ENCODE measurements at places on chromosomes 4 and X.

DNA sequence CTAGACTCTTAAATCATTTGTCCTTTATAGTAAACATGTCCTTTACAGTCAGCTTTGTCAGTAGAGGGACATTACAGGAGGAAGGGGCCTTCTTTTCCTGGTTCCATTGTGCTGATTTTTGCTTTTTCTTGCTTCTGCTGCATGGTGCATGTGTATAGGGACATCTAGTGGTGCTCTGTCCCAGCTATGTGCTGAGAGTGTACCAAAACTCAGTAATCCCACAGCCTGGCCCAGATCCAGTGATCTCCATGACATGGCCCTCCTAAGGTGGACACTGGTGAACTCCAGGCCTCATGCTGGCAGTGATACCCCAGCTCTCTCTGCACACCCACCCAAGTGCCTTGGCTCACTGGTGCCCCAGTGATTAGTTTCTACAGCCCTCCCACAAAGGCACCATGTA, 45.2 kb downstream of the MAGEB17 start:
- DNase-seq = no peak

DNA sequence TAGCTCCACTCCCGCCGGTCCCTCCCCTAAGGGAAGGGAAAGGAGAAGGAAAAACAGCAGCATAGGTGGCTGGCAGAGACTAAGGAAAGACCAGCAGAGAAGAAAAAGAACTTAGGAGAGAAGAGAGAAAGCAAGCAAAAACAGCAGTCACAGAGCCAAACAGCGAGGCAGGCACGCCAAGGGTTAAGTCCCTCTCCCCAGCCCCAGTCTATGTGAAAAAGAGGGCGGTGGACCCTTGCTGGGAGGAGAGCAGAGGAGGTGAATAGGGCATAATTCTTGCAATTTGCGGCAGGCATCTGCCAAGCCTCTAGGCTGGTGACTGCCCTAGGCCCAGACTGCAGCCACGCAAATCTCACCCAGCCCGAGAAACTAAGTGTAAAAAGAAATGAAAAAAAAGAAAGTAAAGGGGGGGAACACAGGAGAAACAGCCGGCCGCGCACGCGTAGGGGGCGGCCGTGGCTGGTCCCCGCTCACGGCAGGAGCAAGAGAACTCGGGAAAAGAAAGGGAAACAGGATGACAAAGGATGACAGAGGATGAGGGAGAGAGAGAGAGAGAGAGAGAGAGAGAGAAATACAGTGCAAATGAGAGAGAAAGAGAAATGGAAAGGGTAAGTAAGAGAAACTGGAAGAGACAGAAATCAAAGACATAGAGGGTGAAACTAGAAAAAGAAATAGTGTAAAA, 48.6 kb downstream of the MAGEA9 start:
- no peak for DNase-seq

DNA sequence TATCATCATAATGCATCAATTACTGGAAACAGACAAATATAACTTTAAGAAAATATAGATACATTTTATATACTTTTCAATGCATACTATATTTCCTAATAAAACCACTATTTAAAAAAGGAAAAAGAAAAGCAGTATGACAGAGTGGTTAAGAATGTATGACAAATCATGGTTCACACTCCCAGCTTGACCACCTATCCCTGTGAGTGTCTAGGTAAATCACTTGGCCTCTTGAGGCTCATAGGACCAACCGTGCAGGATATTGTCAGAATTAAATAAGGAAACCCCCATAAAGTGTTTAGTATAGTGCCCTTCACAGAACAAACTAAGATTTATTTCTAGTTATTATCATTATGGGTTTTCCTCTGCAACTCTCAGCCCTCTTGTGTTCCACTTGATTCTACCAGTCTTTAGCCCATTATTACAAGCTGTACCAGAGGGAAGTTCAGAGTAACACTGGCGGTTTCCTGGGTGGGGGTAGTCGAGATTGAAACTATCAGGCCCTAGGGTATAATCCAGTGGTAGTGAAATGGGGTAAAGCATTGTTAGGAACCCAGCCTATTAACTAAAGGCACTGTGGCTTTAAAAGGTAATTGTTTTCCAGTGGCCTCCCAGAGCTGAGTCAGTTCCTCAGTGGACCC, 55.5 kb upstream of the PAK3 start:
- no peak for DNase-seq

GRCh38 chrX:35819241-35819640, 21.1 kb downstream of the MAGEB16 start:
- no peak for DNase-seq

- no peak for DNase-seq
These were observed 137.4 kb upstream of the GUCY1A1 start for GRCh38 chr4:155529272-155529671.

DNA sequence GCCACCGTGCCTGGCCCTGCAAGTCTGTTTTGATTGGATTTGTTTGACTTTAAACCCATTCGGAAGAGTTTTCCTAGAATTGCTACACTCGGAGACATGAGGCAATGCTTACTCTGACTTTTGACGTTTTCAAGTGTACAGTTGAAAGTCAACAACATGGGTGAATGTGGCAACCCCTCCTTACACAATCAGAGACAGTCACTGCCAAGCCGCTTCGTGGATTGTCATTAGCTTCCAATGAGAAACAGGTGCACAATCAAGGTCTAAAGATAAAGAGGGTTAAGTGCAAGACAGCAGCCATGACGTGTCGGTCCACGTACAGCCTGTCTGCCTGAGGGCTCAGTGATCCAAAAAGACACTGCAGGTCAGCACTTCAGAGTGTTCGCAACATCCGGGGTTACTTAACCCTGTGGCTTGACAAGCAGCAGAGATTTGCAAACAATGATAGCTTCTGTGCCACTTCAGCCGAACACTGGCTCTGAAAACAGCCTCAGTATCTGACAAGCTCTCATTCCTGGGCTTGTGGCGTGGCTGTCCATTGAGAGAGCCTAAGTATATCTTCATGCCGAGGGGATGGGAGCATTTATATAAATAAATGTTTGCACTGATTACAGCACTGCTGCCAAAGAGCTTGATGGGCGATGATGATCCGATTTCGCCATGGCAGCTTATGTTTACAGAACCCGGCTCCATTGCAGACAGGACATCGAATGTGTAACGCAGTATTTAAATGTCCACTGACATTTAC, 180.0 kb downstream of the DHRSX start:
- no peak for DNase-seq

GRCh38 chr4:20043991-20044390, 207.7 kb upstream of the SLIT2 start:
- no peak for DNase-seq

- DNase-seq = no peak
These were observed 157.9 kb downstream of the DHRSX start for GRCh38 chrX:2342874-2343273.

DNA sequence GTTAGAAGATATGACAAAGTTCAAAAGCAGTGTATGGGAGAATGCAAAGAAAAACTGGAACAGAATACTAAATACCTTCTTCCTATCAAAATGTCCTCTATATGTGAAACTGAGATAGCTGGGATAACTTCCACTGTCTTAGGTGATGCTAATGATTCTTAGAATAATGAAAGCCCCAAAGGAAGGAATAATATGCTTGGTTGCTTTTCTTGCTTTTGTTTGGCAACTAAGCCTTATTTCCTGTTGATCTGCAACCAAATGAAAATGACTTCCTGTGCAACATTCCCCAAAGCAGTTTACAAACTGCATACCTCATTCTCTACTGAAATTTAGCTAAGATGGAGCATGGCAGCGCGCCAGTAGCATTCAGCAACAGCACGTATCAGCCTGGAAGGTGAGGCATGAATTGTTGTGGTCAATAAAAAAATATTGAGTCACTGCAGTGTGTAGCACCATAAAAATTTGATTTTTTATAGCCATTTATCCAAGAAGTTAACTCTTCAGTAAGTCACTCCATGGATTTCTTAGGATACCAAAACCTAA, 18.7 kb downstream of the NDNF start:
- no peak for DNase-seq

DNA sequence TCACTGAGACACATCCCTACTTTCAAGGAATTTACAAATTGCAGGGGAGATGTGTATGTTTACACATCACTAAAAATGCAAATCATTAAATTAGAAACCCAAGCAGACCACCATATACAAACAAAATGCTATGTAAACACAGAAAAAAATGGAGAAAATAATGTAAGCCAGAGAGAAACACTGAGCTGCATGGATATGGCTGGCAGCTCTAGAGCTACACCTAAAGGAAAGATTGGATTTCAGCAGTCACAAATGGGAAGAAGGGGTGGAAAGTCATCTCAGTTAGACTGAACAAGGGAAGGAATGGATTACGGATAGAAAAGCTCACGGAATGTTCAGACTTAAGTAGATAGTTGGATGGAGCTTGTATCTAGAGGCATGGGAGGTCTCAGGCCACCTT, 186.3 kb downstream of the MOSPD2 start:
- DNase-seq = no peak

GRCh38 chrX:1591863-1592469, 562 bp downstream of the AKAP17A start:
- no peak for DNase-seq

DNA sequence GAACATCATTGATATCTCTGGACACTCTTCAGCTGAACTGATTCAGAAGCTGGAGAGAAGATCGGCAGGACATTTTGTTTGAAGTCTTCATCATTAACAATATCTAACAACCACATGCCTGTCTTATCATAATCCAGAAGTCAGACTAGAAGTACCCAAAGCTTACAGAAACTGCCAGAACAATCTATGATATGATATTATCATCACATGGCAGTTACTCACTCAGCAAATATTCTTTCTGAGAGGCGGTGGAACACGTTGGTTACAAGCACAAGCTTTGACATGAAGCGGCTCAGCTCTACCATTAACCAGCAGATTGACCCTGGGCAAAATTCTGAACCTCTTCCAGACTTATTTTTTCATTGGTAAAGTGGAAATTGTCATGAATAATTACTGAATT, 69.4 kb upstream of the KIT start:
- DNase-seq = no peak

DNA sequence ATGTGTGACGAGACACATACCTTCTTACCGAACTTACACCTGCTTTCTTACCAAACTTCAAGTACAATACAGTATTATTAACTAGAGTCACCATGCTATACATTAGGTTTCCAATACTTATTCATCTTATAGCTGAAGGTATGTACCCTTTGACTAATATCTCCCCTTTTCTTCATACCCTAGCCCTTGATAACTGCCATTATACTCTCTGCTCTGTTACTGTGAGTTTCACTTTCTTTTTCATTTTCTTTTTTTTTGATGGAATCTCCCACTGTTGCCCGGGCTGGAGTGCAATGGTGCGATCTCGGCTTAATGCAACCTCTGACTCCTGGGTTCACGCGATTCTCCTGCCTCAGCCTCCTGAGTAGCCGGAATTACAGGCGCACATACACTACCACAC, 3.4 kb upstream of the PNMA5 start:
- DNase-seq = no peak

DNA sequence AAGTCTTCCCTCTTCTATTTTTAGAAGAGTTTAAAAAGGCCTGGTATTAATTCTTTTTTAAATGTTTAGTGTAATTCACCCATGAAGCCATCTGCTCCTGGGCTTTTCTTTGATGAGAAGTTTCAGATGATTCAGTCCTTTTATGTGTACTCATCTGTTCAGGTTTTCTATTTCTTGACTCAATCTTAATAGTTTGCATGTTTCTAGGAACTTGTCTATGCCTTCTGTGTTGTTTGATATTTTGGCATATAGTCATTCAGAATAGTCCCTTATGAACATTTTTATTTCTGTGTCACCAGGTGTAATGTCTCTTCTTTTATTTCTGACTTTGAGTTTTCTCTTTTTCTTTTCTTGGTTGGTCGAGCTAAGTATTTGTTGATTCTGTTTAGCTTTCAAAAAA, 20.2 kb upstream of the IL2 start:
- no peak for DNase-seq

DNA sequence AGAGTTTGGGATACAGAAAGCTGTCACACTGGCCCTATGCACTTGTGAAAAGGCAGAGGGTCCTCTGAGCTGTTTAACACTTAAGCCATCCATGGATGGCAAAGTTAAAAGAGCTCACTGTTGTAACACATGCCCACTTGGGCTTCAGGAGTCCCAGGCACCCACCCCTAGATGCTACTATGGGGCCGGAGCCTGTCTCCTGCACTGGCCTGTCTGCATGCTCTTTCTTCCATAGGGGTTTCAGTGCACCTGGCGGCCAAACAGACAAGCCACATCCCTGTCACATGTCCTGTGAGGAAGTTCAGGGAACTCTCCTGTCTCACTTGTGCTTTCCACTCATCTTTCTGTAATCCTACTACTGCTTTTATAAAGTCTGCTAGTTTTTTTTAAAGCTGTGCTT, 2586.0 kb downstream of the PCDH7 start:
- no peak for DNase-seq

- no peak for DNase-seq
These were observed 380.8 kb downstream of the TMA16 start for GRCh38 chr4:163875327-163875726.

GRCh38 chr4:73823760-73824159, 12.7 kb upstream of the CXCL6 start:
- DNase-seq = no peak

DNA sequence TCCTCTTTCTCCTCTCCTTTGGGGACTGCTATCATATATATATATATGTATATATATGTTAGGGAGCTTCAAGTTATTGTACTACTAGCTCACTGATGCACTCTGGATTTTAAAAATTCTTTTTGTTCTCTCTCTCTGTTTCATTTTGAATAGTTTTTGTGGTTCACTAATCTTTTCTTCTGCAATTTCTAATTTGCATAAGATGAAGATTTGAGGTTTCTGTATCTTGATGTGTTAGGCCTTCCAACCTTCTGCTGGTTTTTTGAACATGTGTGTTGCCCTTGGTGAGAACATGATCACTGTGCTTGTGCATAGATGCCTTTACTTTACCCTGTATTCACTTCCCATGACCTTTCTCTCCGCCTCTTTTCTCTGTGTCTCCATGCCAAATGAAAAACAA, 7.8 kb upstream of the ZNF718 start:
- no peak for DNase-seq

- DNase-seq = no peak
These were observed 1495.5 kb downstream of the PCDH18 start for GRCh38 chr4:136036744-136037143.

- no peak for DNase-seq
These were observed 1.3 kb downstream of the WDR1 start for GRCh38 chr4:10115271-10115796.

- DNase-seq = no peak
These were observed 247.9 kb downstream of the CCSER1 start for GRCh38 chr4:90375081-90375480.

DNA sequence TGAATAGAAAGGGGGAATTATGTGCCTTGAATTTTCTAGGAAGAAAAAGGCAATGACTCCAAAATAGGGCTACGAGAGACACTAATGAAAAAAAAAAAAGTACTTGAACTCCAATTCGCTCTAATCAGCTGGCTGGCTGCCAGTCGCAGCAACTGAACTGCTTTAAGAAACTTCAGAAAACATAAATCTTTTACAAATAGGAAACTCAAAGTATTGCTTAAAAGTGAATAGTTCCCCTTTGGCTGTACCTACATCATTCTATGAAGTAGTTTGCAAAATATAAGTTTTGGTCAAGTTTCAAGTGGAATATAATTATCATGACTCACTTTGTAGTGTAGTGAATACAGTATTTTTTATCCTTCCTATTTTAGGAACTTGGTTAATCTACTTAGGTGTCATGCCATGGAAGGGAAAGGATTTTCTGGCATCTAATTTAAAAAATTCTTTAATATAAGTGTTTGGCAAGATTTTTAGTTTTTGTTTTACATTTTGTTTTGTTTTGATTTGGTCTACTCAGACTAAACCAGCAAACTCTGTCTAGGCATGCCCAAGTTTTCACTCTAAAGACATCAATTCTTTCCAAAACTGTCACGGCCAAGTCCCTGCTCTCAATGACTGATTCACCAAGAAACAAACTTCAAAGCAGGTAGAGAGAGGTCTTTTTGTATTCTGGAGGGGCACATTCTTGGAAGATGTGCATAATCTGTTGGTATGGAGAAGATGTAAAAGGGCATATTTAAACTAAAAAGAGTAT, 382.4 kb upstream of the GALNT7 start:
- no peak for DNase-seq

All from hypothalamus (tissue), 51 donors.